ENCODE measurements at places on chromosomes 7 and 10.

GRCh38 chr10:18968159-18968558 lies 80.4 kb upstream of the MALRD1 start:
- no peak for DNase-seq

DNA sequence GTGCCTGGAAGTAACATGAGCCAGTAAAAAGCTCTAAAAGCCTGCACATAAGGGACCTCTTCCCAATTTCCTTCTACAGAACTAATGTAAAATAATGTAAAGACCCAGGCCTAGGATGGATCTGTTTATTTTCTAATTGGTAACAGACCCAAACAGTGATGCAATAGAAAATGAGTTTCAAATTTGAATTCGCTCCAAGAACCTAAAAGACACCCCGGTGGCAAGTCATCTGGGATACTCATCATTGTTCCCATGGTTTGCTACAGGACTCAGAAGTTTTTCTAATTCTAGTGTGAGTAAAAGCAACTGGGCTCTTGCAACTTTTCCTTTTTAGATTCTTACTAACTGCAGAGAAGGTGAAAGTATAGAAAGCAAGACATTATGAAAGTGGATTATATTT lies 271.3 kb upstream of the CACNA2D1 start:
- DNase-seq: no peak

GRCh38 chr10:12960334-12960898 lies 41.1 kb downstream of the CCDC3 start:
- no peak for DNase-seq

- DNase-seq: no peak
Measured at GRCh38 chr7:46534664-46535588, 613.9 kb upstream of the IGFBP3 start.

- no peak for DNase-seq
Measured at GRCh38 chr7:132618271-132618955, 42.1 kb upstream of the PLXNA4 start.

DNA sequence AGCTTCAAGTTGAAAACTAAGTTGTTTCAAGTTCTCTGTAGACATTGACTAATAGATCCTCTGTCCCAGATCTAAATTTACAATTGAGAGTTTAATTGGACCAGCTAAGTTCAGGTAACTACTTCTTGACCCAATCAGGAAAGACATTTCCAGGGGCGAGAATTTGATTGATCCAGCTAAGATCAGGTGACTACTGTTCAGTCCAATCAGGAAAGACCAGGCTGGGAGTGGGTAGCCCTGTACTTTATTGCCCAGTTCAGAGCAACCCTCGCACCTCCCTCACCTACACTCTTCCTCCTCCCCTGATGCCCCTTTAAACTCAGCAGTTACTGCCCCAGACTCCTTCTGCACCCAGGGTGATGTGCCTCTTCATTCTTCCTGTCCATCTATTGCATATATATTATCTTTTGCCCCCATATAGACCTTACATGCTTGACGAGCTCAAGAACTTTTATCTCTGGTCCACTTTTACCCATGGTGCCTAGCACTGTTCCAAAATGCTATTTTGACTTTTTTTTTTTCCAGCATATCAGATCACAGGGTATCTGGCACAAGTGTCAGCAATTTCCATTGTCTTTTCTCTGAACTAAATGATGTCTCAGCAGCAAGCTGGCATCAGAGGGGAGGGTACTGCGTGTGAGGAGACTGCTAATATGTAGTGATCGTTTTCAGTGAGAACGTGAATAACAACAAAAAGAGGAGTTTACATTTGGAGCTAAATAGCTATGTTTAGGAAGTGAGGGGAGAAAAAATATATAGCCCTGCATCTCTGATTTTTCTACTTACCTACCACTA lies 169.4 kb downstream of the KIAA1217 start:
- DNase-seq: no peak

GRCh38 chr7:136278057-136278456 lies 300.9 kb upstream of the MTPN start:
- DNase-seq: no peak

- peak; percentile 91 for DNase-seq
Measured at GRCh38 chr7:2353936-2354185, 766 bp upstream of the EIF3B start.

- DNase-seq: no peak
Measured at GRCh38 chr7:28729281-28729680, 228.8 kb downstream of the TRIL start.

DNA sequence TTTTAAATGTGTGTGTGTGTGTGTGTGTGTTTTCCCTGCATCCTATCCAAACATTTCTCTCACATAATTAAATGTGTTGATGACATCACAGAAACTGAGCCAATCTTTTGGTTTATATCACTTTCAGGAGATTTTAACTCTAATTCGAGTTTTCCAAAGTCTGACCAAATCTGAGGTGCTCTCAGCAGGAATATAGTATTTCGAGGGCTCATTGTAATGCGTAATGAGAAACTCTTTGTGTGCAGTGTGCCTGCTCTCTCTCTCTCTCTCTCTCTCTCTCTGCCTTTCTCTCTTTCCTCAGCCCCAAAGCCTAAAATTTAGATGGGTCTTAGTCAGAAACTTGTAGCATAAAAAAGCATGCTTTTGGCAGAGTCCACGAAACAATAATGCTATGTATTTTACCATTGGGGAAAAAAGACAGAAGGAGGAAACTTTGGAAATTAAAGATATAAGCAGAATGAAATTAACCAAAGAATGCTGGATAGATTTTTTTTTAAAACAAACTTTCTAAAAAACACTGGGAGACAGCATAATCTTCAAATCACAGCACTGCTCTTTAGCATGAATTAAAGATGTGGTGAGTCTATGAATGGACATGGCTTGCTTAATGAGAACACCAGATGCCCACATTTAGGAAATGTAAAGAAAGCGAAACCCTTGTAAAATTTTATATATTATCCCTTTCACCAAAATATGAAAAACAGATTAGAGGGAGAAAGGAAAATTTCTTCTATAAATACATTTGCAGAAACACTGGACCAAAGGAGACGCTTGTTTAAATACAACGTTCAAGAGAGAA lies 206.8 kb upstream of the HABP2 start:
- DNase-seq: no peak

DNA sequence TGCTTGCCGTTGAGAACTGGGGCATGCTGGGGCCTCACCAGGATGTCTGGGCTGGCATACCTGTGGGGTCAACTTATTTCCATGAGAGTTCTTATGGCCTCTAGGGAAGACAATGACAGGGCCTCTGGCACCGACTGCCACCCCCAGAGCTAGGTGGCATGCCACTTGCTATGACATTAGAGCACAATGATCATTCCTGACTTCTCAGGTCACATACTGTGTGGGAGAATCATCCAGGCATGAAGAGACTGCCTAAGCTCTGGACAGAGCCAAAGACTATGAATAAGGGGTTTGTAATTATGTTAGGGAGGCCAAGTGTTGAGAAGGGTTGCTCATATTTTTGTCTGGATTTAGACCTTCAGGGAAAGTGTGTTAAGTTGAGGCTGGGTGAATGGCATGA lies 97.5 kb downstream of the PTPN20 start:
- no peak for DNase-seq

DNA sequence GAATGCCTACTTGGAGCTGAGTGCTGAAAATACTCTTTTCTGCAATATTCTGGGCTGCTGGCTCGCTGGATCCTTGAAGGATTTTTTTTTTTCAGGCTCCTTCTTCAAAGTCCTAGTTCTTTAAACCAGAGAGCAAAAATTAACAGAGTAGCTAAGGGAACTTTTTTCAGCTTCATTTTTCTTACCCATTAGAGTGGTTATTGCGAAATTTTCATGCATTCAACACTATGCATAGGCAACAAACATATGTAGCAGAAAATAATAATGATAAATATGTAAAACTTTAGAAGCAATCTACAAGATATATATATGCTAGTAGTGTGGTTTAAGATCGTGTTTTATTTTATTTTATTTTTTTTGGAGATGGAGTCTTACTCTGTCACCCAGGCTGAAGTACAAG lies 264.6 kb downstream of the SFMBT2 start:
- no peak for DNase-seq

- no peak for DNase-seq
Measured at GRCh38 chr10:110751850-110752249, 107.7 kb downstream of the RBM20 start.

DNA sequence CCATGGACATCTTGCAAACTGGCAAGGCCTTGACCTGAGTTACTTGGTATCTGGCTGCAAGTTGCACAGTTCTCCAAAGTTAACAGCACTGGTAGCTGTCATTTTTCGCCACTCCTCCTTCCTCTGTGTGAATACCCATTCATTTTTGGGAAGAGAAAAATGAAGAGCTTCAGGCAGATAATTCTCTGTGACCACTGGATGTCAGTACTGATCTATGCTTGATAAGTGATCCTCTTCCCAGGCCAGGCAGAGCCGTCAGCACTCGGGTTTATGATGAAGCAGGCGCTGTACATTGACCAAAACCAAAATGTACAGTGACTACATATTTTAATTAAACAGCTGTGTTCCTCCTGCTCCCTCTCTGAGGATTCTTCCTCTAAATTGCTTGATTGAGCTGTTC lies 55.9 kb upstream of the PDZD8 start:
- no peak for DNase-seq
